Activated CD8-positive, alpha-beta T cell treated with anti-CD3 and anti-CD28 coated beads, Interleukin-2, amount 10 ng/mL, durations not matched to agents 7 days and 5 days (primary cell): ENCODE measurements at places on chromosomes 1 and 21.

- no peak for DNase-seq
Measured at GRCh38 chr1:18339161-18339560, 141.6 kb upstream of the KLHDC7A start.

GRCh38 chr21:36692114-36692834, 6.6 kb upstream of the SIM2 start:
- no peak for DNase-seq

DNA sequence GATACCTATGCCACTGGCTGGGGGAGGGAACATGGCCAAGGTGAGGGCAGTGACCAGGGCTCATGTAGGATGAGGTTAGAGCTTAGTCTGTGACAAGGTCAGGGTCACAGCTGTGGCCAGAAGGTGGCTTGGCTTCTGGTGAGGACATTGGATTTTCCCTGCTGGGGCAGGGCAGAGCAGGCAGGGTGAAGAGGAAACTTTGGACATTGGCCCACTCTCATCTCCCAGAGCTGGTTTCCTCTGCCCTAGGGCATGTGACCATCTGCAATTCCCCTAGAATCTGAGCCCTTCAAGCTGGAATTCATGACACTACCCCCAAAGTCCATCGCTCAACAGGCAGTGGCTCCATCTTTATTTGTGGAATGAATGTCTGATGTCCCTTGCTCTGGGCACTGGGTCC, 5.3 kb downstream of the DMBX1 start:
- DNase-seq: no peak

GRCh38 chr1:41305576-41306363, 55.5 kb upstream of the FOXO6 start:
- no peak for DNase-seq

DNA sequence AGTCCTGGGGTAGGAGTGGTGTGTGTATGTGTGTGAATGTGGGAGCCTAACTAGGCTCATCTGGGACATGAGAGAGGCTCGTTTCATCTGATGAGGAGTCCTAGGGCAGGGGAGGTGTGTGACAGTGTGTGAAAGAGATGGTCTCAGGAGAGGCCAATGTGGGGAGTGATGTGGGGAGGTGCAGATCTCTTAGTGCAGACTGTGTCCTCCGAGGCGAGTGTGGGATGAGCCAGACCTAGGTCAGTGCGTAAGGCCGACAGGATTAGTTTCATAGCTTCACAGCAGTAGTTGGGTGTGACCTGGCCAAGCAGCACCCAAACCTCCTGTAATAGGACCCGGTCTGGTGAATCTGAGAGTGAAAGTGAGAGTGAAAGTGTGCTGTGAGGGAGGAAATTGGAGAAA, 94.7 kb downstream of the LIPI start:
- DNase-seq: no peak

DNA sequence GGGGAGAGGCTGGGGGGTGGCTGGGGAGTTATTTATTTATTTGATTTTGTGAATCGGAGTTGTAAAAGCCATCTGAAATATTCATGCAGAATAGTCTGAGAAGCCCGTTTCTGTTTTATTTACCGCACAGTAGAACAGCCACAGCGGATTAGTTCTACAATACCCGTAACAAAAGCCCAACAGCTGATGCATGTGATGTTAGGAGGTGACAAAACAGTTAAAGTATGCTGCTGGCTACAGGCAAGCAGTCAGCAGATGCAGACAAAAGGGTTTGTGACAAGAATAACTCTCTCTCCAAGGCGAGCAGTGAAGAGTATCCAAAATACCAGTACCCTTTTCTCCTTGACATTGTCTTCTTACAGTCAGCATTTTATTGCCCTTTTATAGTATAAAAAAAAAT, 42.0 kb downstream of the PROX1 start:
- no peak for DNase-seq

DNA sequence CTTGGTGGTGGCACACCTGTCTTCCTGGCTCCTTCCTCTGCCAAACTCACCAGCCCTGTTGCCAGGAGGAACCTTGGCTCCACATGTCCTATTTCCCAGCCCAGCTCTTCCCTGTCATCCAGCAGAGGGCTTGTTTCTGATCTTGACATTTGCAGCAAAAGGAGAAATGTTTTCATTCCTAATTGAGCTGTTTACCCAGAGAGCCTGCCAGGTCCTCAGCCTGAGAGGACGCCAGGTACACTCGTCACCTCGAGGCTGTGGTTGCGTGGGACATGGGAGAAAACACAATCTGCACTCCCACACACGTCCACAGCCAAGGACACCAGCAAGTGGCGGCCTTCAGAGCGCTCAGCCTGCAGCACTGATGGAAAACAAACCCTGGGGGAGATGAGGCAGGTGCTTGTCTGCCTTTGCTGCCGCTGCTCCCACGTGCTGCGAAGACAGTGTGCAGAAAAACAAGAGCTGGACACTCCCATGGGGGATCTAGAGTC, 132.8 kb upstream of the CD34 start:
- no peak for DNase-seq

DNA sequence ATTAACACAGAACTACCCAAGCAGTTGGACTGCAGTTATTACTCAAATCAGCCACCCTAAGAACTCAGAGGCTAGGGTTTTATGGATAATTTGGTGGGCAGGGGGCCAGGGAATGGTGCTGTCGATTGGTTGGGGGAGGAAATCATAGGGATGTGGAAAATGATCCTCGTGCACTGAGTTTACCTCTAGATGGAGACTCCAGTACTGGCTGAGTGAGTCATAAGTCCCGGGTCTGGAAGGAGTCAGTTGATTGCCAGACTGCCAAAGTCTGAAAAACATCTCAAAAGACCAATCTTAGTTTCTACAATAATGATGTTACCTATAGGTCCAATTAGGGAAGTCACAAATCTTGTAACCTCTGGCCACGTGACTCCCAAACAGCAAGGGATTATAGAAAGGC, 257.5 kb upstream of the PRMT6 start:
- no peak for DNase-seq

DNA sequence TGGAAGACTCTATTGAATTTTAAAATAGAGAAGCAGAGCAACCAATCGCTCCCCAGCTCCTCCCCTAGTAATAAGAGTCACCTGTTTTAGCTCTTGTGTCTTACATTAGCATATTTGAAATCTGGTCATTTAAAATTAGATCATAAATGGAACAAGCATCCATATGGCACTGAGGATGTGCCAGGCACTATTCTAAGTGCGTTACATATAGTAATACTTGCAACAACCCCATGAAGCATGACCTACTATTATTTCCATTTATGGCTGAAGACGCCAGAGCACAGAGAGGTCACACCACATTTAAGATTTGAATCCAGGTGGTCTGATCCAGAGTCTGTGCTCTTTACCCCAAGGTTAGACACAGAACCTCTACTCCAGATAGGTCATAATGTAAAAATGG, 82.0 kb upstream of the HIVEP3 start:
- no peak for DNase-seq

DNA sequence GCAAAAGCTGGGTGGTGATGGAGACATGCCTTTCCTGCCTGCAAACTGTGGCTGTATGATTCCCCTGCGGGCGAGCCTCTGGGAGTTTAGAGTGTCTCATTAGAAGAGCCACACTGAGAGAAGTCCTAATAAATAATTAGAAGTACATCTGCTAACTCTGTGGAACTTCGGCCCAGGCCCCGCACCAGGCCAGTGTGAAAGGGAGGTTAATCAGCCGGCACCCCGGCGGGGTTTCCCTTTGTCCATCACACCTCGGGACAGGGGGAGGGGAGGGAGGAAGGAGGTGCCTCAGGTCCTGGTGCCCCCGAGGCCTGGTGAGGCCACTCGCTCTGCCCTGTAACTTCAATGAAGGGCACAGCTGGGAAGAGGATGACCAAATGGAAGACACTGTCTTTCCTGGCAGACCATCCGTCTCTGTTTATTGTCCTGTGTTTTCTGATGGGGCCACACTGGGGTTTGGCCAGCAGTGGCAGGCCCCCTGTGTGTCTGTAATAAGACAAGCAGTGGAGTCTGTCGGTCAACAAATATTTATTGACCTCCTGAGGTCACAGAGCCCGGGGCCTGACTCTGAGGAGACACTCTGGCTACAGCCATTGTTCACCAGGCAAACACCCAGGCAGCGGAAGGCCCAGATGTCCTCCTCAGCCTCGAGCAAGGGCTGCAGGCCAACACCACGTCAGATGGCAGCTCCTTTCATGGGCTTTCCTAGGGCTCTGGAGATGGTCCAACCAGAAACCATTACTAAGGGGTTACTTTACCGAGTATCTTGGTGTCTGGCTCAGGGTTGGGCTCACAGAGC, 267.5 kb upstream of the RAB4A start:
- no peak for DNase-seq

- DNase-seq: no peak
Measured at GRCh38 chr1:219926363-219926998, 1.9 kb downstream of the SLC30A10 start.

DNA sequence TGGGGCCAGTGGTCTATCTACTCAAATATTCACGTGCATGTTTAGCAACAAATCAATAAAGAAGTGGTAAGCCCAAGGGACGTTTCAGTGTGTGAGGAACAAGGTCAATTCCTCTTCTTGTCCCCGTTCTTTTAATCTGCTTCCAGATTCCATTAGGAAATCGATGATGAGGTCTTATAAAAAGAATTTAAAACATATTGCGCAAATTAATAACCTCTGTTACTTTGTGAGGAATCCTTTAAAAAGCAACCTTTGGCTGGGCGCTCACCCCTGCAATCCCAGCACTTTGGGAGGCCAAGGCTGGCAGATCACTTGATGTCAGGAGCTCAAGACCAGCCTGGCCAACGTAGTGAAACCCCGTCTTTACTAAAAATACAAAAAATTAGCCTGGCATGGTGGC, 113.0 kb upstream of the TMPRSS2 start:
- no peak for DNase-seq

DNA sequence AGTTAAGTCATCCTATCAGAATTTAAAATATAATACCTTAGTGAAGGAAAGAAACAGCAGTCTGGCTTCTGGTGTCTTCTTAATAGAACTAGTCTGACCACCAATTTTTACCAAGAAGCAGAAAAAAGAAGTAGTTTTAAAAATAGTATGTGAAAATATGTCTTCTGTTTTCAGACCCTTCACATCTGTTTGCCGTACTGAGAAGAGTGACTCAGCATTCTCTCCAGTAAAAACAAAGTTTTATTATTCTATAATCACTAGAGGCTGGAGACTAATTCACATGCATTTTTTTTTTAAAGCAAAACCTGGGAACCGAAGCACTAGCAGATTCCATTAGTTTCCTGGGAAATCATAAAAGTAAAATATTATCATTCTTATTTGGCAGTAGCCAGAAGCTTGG, 163.8 kb downstream of the COL24A1 start:
- no peak for DNase-seq
